Activated CD8-positive, alpha-beta memory T cell treated with anti-CD3 and anti-CD28 coated beads for 1 hour (primary cell): ENCODE measurements at places on chromosomes 7 and 10.

GRCh38 chr10:113982769-113983168 lies 60.9 kb upstream of the ADRB1 start:
- no peak for DNase-seq

DNA sequence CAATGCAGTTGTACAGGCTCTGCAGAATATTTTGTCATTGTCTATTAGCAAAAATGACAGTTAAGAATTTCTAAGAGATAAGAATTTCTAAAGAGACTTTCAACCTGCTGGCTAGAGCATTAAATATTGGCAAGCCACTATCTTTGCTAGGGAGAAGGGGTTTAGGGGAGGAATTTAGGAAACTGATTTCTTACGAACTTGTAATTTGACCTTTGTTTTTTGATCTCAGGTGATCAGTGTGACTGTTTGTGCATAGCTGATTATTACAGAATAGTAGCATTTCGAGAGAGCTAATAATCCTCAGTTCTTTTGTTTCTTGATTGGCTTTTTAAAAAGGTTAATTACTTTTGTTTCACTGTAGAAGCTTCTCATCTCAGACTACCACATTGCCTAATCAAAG lies 68.1 kb downstream of the ST7 start:
- no peak for DNase-seq

GRCh38 chr7:131145770-131146169 lies 181.9 kb upstream of the MKLN1 start:
- no peak for DNase-seq

DNA sequence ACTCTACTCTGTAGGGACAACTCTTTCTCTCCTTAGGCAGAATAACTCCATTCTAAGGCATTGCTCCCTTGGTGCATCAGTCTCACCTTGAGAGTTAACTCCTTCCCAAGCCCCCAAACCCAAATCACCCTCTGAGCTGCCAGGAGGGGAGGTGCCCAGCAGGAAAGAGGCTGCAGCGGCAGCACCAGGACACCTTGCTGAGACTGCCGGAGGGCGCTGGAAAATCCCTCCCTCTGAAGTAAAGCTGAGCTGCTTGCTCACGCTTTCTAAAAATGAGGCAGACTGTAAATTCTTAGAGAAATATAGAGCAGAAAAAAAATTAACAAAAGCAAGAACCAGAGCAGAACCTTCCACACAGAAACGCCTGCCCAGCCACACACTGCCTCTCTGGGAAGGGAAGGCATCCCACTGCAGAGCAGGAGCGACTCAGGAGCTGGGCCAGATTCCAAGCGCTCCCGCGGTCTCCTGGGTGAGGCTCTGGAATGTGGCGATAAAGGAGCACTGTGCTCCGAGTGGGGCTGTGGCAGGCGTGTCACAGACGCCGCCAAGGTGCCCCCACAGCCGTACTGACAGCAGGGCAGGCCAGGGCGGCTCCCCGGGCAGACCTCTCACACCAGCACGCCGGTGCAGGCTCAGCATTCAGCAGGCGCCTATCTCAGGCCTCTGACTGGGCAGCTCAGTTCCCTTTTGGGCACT lies 202.1 kb downstream of the TNS3 start:
- no peak for DNase-seq

DNA sequence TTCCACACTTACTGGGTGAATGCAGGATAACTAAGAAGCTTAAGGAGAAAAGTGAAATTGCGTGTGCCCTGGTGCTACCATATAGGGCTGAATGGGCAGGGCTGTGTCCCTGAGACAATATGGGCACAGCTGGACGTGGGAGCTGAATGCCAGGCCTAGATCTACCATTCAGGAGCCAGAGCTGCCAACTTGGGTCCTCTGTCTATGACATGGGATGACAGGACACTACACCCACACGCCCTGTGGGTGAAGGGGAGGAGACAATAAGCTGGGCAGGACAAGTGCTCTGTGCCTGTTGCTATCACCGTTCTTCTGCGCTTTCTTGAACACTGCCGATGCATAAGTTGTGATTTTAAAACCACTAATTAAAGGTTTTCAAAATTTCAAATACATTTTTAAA lies 293.9 kb downstream of the TNS3 start:
- DNase-seq = no peak
